Stimulated activated CD4-positive, alpha-beta T cell treated with anti-CD3 and anti-CD28 coated beads, Interleukin-2, amount 100 ng/mL, for 24 hours (primary cell): ENCODE measurements at places on chromosomes 1 and 21.

DNA sequence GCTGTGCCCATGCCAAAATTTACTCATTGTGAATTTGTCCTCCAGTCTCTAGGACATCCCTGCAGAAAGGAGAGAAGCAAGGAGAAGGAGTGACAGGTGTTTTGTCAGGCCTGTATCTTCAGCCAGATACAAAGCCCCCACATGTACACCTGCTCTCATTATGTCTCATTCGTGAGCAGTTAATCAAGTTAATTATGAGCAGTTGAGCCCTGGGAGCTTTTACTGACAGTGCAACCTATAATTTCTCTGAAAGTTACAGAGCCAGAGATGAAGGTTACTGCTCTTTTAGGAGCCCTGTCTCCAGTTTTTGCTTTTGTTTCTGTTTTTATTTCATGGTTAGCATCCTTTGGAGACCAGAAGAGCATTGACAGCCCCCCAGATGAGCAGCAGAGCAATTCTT is 5.0 kb upstream of the ILDR2 start:
- no peak for DNase-seq

GRCh38 chr1:119372503-119373086 is 4.0 kb downstream of the HAO2 start:
- DNase-seq = no peak

GRCh38 chr1:3245768-3246167 is 176.8 kb downstream of the PRDM16 start:
- DNase-seq = no peak

DNA sequence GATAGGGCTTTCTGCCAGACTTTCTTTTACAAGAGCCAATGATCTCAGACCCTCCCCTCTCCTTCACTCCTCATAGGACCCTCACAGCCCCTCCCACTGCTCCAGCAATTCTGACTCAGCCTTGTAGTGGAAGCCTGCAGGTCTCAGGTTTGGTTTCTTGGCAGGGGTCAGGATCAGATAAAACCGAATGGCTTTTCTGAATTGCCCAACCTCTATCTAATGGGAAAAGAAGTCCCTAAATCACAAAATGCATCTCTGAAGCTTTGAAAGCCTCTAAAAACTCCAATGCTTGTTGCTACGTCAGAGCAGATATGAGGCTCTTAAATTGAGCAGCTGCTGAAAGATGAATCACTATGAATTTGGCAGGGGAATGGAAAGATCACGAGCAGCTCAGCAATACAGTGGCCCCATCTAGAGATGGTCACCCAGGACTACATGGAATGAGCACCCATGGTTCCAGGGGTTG is 74.5 kb downstream of the NID1 start:
- DNase-seq = no peak

- no peak for DNase-seq
These were observed 4.1 kb upstream of the GRIK1 start for GRCh38 chr21:29943885-29944284.

- peak; percentile 81 for DNase-seq
These were observed 37.1 kb upstream of the EPB41 start for GRCh38 chr1:28877132-28877781.

- DNase-seq = no peak
These were observed 16.3 kb downstream of the SLC19A1 start for GRCh38 chr21:45525910-45526306.

DNA sequence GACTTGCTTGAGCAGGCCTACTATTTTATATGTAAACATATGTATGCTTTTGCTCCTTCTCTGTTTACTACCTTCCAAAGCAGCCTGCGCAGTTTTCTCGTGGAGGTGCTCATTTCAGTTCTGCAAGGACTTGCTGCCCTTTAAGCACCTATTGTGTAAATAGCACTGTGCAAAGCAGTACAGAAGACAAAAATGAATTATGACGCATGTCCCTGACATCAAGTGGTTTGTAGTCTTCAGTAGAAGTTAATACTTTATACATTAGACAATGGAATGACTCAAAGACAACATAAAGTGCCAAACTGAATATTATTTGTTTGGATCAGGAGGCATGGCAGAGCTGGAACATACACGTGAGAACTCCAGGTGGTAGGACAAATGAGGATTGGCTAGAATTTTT is 611.7 kb downstream of the LMO4 start:
- no peak for DNase-seq

GRCh38 chr1:184791550-184791900 is 36.9 kb upstream of the EDEM3 start:
- no peak for DNase-seq

DNA sequence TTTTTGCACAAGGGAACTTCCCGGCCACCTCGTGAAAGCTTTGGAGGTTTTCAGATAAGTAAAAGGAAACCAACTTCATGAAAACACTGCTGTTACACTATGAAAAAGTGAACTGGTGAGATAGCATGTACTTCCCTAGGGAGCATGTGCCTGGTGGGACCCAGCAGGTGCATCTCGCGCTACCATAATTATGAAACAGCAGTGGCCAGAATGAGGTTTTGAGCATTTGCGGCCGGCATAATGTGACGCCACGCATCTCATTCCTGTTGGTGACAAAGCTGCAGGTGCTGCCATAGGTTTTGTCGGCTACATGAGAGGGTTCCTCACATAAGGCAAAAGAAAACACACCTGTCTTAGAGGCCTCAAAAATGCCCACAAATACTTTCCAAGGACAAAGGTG is 1.7 kb downstream of the KRTAP10-3 start:
- DNase-seq = no peak

- no peak for DNase-seq
These were observed 41.1 kb upstream of the RPL11 start for GRCh38 chr1:23650344-23650990.

- DNase-seq = no peak
These were observed 11.7 kb upstream of the CAPN9 start for GRCh38 chr1:230735447-230735846.

DNA sequence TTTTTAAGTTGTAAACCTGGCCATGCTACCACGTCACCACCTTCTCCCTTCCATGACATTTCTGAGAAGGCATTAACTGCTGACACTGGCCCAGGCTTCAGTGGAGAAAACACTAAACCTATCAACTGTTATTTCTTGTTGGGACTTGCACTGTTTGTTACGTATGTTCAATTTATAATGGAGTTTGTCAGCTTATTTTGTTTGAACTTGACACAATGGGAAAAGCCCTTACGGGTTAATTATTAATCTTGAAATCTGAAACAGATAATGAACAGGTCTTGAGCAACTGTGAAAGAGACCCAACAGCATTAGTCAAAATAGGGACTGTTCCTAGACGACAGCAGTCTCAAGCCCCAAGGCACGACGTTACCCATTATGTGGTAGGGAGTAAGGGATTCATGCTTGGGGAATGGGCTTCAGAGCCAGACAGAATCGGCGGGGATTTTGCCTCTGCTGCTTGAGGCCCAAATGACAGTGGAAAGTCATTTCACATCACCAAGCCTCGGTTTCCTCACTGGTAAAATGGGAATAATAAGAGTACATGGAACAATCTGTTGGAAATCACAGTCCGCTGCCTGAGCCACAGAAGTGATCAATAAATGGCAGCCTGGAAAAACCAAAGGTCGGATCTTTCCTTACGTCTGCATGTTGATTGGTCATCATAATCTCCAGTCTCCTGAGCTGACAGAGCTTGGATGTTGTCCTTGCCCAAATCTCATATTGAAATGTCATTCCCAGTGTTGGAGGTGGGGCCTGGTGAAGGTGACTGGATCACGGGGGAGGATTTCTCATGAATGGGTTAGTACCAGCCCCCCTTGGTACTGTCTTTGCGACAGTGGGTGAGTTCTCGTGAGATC is 44.5 kb downstream of the TIAM1 start:
- no peak for DNase-seq

DNA sequence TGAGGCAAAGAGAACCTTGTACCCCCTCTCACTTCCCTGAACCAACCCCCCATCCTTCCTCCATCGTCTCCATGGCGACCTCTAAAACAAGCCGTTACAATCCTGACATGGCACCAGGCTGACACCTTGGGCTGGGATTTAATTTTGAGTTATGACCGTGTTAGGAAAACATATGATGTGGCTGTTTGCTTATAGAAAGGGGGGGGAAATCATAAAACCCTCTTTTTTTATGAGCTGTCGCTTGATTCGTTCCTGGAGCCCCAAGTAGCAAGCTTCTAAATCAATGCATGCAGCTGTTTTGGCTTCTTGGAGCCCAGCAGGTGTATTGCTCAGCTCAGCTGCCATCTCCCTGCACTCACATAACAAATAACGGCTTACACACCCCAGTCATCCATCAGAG is 301.2 kb upstream of the SPAG17 start:
- no peak for DNase-seq

DNA sequence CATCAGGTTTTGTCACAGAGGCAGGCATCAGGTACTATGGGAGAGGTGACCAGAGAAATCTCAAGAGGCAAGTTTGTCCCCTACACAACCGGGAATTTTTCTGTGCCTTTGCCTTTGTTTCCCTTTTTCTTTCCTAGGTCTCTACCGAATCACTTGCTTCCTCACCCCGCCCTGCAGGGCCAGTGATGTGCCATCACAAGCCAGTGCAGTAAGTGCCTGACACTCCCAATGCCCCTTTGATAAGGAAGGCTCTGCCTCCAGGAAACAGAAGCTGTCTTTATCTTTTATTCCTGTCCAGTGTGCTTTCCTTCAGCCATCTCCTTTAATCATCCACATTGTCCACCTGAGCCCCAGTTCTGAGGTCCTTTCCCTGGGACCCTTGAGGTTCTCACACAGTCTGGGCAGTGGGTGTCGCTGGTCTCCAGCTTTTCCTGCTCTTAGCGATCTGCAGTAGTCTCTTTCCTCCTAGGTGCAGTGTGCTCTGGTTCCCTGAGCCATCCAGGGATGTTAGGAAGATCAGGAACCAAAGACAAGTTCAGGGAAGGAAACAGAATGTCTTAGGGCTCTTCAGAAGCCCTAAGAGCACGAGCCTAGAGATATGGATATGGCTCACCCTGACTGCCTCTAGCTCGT is 36.6 kb downstream of the GJA5 start:
- DNase-seq = peak; percentile 12

GRCh38 chr1:243332440-243332839 is 76.6 kb downstream of the SDCCAG8 start:
- DNase-seq = no peak

- DNase-seq = no peak
These were observed 101.2 kb downstream of the FNBP1L start for GRCh38 chr1:93549131-93549530.

- DNase-seq = peak; percentile 75
These were observed 147.8 kb downstream of the TOMM20 start for GRCh38 chr1:234980645-234981396.

DNA sequence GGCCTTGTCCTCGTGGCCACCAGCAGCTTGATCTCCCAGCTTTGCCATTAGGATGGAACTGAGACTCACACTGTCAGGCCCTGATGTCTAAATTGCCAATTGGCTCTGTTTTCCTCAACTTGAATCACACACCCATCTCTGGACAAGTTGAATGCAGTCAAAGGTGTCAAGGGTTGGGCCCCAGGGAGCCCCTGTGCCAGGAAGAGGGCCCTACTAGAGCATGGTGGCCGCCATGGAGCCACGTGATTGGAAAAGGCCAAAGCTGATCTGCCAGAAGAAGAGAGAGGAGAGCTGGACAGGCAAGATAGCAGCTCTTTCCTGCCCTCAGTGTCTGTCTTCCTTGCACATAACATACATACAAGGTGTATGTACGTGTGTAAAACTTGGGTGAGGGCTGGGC is 54.9 kb upstream of the NEK2 start:
- no peak for DNase-seq

DNA sequence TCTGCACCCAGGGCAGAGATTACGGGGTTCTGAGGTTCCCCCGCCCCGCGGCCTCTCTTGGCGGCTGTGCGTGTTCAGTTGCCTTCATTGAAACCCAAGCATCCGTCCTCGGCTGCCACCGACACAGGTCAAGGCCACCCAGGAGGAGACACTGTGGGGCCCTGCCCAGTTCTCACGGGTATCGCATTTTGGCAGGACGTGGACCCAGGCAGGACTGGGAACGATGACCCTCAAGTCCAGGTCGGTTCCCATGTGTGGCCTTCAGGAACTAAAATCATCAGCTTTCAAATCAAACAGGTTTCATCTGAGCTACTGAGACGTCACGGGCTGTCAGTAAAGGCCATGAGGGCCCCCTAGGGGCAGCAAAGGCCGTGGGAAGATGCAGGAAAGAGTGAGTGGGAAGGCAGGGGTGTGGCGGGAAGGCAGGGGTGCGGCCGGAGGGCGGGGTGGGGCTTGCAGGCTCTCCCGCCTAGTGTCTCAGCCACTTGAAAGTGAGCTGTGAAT is 7.0 kb upstream of the C1orf174 start:
- no peak for DNase-seq

- no peak for DNase-seq
These were observed 89.4 kb downstream of the SEC16B start for GRCh38 chr1:177880339-177880891.

- no peak for DNase-seq
These were observed 4.2 kb downstream of the DOP1B start for GRCh38 chr21:36160850-36161178.

- peak; percentile 60 for DNase-seq
These were observed at the start of gene GLMP for GRCh38 chr1:156295391-156295947. Gene GLMP (minus strand): TSS chr1:156295679. CDS start chr1:156295645, 34 bp downstream.

DNA sequence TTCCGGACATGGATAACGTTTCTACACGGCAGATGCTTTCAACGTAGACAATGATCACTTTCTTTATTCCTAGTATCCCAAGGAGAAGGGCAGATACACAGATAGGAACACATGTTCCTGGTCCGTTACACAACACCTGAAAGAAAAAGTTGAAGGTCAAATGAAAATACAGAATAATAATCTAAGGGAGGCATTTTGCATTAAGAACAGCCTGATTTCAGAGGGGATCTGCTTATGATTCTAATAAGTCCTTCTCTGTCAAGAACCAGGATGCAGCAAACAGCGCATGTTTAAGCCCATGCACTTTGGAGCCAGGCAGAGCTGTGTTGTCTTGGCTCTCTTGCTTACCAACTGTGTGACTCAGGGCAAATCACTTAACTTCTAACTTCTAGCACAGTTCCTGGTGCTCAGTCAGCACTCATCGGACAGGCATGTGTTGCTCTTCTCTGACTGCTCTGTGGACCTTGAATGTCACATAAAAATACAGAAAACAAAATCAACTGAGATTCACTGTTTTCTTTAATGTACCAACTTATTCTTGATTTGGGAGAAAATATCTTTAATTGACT is 56.3 kb upstream of the CNN3 start:
- no peak for DNase-seq

- DNase-seq = no peak
These were observed 1.2 kb downstream of the RAB25 start for GRCh38 chr1:156062189-156062588.
